Fibroblast of skin of right quadriceps (primary cell): ENCODE measurements at places on chromosomes 7 and 10.
A peak's percentile ranks its signal among the peaks of the same experiment; 100 is the strongest.

DNA sequence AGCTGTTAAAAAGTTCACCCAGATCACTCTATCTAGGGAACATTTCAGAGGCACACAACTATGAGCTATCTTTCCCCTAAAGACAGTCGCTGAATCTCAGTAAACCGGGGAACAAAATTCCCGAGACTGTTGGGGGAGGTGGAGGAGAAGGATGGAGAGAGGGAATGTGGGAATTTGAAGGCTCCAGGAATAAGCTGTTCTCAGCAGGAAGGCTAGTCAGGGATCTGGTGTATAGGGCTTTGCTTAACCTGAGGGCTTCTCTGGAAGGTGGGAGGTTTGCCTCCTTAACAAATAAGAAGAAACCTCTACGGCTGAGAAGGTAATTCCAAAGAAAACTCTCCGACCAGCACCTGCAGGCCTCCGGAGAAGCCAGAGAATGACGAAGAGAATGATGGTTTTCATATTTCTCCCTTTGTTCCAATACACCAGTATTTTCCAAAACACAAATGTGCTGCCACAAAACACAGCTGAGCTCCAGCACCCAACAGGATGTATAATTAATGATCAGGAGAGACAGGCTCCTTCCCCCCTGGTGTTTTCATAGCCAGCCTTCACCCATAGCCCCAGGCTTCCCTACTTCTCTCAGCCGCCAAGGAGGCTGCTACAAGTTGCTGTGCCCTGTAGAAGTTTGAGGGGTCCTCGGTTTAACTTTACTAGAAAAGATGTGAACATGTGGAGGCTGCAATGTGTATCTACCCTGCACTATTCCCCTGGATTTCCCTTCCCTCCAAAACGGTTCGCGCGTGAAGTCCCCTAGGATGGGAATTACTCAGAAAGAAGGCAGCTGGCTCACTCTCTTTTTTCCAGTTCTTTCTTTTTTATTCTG lies 2.0 kb downstream of the KCNMA1 start:
- DNase-seq = no peak

GRCh38 chr7:95479992-95480624 lies 5.6 kb upstream of the ASB4 start:
- no peak for DNase-seq

GRCh38 chr7:152902870-152903860 lies 143.6 kb downstream of the ACTR3B start:
- no peak for DNase-seq

DNA sequence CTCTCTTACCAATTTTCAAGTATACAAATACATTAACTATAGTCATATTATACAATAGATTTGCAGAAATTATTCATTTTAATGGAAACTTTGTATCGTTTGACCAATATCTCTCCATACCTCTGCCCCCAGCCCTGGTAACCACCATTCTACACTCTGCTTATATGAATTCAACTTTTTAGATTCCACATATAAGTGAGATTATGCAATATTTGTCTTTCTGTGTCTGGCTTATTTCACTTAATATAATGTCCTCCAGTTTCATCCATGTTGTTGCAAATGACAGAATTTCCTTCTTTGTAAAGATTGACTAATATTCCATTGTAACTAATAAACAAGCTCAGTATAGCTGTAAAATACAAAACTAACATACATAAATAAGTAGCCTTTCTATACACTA lies 55.4 kb downstream of the A1CF start:
- no peak for DNase-seq

GRCh38 chr7:120941064-120941463 lies 9.5 kb upstream of the ING3 start:
- DNase-seq = peak; percentile 2

GRCh38 chr7:7478569-7478968 lies 57.1 kb downstream of the COL28A1 start:
- DNase-seq = no peak

- DNase-seq = no peak
Measured at GRCh38 chr7:156635529-156636385, 4.8 kb upstream of the RNF32 start.

DNA sequence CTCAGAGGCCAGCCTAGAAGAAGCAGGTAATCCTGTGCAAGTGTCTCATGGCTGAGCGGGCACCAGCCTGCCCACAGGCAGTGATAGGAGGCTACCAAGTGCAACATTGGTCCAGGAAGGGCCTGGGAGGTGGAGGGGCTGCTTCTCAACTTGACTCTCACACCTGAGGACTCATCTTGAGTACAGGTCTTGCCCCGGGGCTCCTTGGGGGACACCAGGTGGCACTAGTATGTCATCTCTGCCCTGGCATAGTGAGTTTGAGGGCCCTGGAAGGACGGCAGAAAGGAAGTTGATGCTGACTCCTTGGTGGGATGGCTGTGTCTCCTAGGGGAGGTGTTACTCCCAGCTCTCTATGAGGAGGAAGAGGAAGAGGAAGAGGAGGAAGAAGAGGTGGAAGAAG lies 2.3 kb downstream of the CCDC136 start:
- no peak for DNase-seq

DNA sequence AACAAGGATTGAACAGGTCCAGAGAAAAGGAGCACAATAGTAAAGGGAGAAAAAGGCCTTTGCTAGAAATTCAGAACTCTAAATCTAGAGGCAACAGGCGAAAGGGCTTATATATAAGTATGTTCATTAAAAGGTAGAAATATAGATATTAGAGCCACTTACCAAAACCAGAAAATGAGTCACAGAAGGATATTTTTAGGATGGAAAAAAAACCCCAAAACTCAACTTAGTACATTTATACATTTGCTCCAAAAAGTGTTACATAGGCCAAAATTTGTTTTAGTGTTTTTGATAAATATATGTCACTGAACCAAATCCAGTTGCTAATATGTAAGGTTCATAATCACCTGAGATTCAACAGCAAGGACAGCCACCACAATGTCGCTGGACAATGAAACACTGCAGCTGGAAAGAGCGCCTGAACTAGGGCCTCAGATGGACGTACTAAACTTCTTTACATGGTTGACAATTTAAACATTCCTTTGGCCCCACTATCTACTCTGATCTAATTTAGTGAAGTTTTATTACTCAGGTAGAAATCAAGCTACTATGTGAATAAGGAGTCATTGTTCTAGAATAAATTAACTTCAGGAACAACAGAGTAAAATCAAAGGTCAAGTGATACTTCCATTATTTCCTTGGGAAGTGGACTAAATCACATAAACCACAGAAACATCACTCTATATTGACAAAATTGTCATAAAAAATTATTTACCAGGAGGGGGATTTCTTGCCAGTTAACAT lies 10.9 kb downstream of the FAM3C start:
- no peak for DNase-seq

DNA sequence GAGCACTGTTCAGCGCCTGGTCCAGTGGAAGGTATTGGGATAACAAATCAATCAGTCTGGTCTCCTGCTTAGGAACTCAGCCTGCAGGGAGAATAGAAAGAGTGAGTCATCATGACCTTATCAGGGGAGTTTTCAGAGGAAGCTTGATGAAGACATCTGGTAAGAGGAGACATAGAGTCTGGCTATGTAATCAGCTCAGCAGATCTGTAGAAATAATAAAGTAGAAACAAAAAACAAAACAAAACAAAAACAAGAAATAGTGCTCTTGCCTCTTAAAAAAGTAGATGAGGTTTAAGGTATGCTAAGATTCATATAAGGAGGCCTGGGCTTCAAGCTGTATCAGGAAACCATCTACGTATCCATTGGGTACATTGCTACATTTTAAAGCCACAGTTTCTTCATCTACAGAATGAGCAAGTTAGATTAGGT lies 14.4 kb downstream of the TAS2R41 start:
- peak; percentile 76 for DNase-seq

GRCh38 chr7:105278973-105279687 lies 109.6 kb downstream of the SRPK2 start:
- DNase-seq = no peak

DNA sequence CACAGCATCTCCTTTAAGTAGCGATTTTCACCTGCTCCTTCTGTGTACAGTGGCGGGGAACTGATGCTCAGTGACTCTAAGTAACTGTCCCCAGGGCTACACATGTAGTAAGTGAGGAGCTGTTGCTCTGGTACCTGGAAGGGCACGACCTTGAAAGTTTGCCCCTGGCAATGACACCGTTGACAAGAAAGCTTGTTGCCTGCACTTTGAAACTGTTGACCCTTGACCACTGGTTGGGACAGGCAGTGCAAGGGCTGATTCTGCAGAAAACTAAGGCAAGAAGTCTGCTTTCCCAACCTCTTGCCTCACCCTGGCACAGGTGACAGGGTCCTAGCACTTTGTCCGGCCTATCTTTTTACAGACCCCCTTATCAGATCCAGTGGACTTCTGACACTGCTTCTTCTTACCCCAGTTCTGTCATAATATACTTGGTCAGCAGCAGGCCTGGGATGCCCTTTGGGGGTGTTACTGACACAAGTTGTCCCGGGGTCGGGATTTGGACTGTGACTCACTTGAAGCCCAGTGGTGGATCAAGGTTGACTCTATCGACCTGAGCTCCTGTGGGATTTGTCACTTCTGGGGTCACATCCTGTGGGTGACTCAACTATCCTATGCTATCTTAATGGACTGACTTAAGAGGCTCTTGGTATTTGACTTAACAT lies 5.8 kb downstream of the ACSL5 start:
- peak; percentile 15 for DNase-seq

DNA sequence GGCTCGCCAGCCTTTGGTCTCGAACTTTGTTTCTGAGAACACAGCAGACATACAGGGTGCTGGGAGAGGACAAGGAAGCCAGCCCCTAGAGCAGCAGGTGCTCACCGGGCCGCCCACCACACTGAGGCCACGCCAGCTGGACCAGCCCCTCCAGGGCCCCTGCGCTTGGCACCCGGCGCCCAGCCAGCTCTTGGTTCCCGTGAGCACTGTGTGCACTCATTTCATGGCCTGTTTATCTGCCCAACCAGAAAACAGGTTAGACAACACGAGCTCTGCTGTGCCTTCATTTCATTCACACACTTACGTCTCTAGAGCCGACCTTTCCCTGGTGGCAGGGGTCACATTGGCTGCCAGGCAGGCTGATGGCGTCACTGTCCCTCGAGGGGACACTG lies 104.0 kb downstream of the CYTH3 start:
- no peak for DNase-seq

DNA sequence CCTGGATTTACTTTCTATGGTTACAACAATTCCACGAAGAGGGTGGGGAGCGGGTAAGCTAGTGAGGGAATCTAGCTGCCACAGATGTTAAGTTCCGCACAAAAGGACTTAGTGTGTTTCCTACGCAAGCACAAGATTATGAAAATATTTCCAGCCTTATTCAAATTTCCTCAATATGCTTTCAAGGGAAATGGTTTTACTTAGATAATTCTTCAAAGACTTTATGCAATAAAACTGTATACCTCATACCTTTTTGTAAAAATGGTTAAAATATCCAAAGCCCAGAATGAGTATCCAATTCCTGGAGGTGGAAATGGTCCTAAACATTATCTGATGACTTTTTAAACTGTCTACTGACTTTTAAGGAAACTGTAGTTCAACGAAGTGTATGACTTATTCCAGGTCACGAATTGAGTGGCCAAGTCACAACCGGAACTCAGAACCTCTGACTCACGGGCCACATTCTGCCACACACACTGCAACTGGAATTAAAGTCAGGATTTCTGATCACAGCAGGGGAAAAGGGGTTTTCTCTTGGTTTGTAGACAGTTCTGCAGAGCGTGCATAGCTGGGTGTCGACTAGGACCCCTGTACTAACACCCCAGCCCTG lies 20.2 kb upstream of the INSIG1 start:
- no peak for DNase-seq

DNA sequence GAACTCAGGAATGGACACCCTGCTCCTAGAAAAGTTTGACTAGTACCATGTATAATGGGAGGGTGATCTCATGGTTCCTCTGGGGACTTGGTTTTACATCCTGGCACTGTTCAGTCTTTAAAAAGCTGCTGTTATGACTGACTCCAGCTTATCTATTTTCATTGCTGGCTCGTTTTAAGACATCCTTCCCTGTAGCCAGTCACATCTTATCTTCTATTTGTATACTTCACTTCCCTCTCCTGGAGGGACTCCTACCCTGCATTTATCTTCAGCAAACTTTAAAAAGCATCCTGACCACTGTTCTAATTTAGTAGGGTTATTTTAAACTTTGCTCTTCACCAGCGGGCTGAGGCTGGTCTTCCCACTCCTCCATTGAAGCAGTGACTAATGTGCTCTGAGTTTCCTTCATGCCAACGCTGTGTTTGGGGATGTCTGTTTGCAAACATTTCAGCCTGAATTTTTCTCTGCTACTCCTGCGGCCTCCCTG lies 72.9 kb upstream of the ARMC3 start:
- DNase-seq = no peak

DNA sequence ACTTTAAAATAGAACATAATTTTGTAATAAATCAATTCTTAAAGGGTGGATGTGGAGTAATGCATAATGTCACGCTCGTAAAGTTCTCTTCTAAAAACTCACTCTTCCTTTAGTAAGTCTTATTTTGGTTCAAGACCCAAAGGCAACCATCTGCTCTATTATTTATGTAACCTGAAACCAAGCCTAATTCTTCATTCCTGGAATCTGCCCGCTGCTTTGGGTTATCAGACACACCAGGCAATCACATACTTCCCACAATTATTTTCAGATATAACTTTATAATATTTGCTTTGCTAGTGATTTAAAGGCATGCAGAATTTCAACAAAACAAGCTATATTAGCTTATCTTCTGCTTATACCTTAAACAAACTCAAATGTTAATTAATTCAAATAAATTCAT lies 39.0 kb downstream of the RAB11FIP2 start:
- DNase-seq = no peak

- no peak for DNase-seq
Measured at GRCh38 chr10:85741626-85742300, 624.8 kb downstream of the GRID1 start.

GRCh38 chr10:95906677-95907455 lies 909 bp upstream of the CC2D2B start:
- DNase-seq = peak; percentile 52

- DNase-seq = no peak
Measured at GRCh38 chr10:794382-794956, 105.0 kb upstream of the DIP2C start.

- DNase-seq = peak; percentile 8
Measured at GRCh38 chr10:61164458-61165160, 220.6 kb upstream of the RHOBTB1 start.

DNA sequence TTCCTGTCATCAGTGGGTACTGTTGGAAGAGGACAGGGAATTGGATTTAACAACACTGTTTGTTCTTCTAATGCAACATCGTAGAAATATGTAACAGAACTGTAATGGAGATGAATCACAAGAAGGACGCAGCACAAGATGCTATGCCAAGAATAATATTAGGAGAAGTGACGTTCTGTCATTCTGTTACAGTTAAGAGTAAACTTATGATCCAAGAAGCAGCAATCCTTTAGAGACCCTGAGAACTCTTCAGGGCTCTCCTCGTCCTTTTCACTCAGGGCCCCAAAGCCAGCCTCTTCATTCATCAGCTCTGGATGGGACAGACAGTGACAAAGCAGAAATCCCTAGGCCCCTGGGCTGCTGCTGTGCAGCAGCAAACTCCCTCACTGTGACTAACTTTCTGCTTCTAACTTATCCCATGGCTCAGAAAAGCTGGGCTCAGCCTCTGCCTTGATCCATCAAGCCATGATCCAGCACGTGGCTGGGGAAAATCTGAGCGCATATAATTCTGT lies 8.7 kb upstream of the IL6 start:
- peak; percentile 87 for DNase-seq
